ENCODE measurements at places on chromosomes 16 and 17. TPM values are rescaled to one million over a fixed set of nuclear protein-coding genes. Genes with fewer than 3 reads are reported as not detected.
A peak's percentile ranks its signal among the peaks of the same experiment; 100 is the strongest.

The RHBDL1 gene
- 0.91 TPM for total RNA-seq

DNA sequence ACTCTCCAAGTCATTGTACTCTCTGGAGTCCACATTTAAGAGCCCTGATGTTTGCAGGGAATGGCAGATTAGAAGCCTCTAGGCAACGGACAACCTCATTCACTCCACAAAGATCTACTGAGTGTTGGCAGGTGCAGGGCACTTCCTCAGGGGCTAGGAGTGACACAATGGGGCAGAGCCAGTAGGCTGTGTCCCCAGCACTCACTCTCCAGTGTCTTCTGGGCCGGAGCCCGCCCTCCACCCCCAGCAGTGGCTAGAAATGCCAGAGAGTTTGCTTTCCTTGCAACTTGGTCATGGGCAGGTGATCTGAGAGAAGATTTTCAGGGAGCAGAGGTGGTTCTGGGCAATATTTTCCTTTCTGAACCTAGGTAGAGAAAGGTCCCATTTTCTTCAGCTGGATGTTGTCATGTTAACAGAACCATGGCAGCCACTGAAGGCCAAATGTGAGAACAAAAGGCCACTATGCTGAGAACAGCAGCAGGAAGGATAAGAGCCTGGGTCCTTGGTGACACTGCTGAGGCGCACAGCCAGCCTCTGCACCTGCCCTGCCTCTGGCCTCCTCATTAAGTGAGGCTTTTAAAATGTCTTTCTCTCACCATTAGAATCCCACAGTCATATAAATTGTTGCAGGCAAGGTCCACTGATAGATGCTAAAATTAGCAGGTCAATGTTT, 96.2 kb downstream of the USP31 start:
- H3K36me3 ChIP-seq, result no peaks in the 10 kb centered on the region
- no peak overlapping the region for H3K27ac ChIP-seq
- H3K4me1 ChIP-seq, result no peaks in the 10 kb centered on the region
- no peak for DNase-seq
- no peak overlapping the region for H3K4me3 ChIP-seq
- H3K27me3 ChIP-seq, result peaks cover 11% of the 10 kb centered on the region

DNA sequence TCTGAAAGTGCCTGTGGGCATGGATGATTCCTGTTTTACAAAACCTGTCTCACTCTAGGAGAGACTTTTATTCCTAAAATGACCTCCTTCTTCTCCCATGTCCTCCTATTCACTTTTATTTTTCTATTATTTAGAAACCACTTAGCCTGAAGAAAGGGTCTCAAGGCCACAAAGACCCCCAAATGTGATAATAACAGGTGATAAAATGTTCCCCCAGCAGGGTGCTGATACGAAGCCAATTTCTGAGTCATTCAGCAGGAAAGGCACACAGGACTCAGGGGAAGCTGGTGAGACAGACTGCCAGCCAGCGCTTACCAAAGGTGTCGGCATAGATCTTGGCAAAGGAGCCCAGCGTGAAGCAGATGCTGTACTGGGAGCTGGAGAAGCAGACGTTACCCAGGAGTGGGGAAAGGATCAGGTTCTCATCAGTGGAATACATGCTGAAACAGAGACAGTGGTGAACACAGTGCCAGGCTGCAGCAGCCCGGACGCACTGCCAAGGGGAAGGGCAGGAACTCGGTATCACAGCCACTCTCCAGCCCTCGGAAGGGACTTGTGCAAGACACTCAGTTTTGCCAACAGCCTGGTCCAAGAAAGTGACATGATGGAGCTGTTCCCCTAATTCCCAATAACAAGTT, 24.6 kb downstream of the HIGD1B start:
- H3K27me3 ChIP-seq, result no peaks in the 10 kb centered on the region
- H3K4me3 ChIP-seq, result no peak overlapping the region
- DNase-seq, result no peak
- no peaks in the 10 kb centered on the region for H3K4me1 ChIP-seq
- H3K27ac ChIP-seq, result no peak overlapping the region

DNA sequence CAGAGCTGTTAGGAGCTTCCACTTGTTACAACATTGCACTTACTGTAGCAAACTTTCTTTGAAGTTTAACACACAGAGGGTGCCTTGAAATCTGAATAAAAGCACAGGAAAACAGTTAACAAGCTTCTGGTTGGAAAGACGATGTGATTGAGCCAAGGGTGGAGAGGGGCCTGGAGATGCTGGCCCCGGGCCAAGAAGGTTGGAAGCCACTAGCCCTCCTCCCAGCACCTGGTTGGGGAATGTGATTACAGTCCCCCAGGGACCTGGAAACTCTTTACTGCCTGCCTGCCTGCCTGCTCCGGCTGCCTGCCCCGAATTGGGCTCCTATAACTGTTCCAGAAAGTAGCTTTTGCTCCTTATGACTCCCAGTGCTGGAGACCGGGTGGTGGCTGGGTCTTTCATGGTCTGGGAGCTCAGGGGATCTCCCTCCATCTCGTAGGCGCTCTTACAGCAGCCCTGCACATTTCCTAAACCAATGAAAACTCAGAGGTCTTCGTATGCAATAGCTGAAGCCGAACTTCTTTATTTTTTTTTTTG, 48.0 kb upstream of the ZFHX3 start:
- H3K4me1 ChIP-seq, result peaks cover 4% of the 10 kb centered on the region
- no peaks in the 10 kb centered on the region for H3K36me3 ChIP-seq
- DNase-seq, result peak; percentile 44
- H3K27ac ChIP-seq, result no peak overlapping the region

DNA sequence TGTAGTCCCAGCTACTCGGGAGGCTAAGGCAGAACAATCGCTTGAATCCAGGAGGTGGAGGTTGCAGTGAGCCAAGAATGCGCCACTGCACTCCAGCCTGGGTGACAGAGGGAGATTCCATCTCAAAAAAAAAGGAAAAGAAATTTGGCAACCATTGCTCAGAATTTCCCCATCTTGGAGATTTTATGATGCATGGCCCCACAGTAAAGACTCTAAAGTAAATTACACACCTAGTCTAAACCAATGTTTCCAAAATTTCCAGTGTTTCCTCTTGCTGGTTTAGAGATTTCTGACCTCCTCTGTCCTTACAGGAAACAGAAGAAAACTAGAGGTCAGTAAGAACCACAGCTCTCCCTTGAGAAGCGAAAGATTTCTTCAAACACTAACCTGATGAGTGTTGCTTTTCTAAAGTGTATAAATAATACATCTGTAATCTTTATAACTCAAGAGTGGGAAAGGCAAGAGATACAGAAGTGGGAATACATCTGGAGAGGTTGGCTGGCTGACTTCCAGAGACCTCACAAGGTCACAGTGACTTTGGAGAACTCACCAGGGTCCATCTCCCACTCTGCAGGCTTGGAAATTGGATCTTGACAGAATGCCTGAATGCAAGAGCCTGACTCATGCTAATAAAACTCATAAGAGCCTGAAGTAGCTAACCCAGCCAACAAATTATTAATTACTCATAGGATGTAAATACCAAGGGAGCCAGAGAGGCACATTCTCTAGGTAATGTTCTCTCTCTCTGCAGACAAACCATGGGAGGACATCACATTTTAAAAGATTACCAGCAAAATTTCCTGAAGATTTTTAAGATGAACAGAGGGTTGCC, 8.8 kb downstream of the ADAT1 start:
- DNase-seq, result no peak
- no peak overlapping the region for H3K27ac ChIP-seq
- peaks cover 27% of the 10 kb centered on the region for H3K36me3 ChIP-seq

DNA sequence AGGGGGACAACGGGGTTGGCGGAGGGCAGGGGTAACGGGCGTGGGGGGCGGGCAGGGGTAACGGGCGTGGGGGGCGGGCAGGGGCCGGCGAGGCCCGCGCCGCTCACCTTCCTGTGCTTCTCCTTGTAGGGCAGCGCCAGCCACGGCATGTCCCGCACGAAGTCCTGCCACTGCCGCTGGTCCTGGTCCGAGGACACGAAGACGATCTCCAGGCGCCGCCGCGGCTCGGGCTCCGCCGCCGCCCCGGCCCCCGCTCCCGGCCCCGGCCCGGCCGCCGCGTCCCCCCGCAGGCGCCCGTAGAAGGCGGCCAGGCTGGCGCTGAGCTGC, 401 bp downstream of the NXN start:
- no peaks in the 10 kb centered on the region for H3K36me3 ChIP-seq
- H3K27ac ChIP-seq, result peak overlapping the region; percentile 77
- H3K27me3 ChIP-seq, result no peaks in the 10 kb centered on the region
- peaks cover 25% of the 10 kb centered on the region for H3K4me1 ChIP-seq
- H3K4me3 ChIP-seq, result peak overlapping the region; percentile 64
- DNase-seq, result no peak

The LGALS9C gene
- total RNA-seq, result 0.64 TPM

The TEX19 gene
- not detected for total RNA-seq

Data from lung (tissue), 17 donors.